ENCODE measurements at places on chromosomes 7 and 10.

DNA sequence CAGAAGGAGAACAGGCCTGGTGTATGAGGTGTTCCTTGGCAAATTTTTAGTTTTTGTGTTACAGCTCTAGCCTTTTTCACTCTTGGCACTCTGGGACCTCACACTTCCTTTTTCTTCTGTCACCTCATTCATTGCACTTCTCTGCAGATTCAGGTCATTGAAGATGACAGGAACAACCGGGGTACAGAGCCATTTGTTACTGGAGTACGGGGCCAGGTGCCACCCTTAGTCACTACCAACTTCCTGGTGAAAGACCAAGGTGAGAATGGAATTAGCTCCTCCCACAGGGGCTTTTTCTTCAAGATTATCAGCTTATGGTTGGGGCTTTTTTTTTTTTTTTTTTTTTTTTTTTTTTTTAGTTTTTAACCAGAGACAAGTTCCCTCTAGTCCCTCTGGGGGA lies 18.5 kb upstream of the CHCHD1 start:
- no peak for DNase-seq

DNA sequence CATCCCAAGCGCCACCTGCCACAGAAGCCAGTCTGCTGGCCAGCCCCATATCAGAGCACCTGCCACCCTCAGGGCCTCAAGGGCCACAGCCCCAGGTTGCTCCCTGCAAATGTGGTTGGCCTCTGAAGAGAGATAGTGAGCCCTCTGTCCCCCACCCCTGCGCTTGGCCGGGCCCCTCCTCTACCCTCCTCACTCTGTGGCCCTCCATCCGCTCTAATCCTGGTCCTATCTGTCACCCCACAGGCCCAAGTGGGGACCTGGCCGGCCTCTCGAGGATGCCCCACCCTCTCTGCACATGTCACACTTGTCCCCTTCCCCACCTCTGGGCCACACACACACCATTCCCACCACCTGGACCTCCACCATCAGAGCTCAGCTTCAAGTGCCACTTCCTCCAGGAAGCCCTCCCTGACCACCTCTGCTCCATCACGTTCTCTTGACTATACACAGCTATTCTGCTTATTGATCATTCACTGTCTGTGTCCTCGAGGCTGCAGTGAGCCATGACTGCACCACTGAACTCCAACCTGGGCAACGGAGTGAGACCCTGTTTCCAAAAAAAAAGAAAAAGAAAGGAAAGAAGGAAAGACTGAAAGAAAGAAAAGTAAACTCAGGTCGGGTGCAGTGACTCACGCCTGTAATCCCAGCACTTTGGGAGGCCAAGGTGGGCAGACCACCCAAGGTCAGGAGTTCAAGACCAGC lies 42.4 kb downstream of the TNRC18 start:
- no peak for DNase-seq

DNA sequence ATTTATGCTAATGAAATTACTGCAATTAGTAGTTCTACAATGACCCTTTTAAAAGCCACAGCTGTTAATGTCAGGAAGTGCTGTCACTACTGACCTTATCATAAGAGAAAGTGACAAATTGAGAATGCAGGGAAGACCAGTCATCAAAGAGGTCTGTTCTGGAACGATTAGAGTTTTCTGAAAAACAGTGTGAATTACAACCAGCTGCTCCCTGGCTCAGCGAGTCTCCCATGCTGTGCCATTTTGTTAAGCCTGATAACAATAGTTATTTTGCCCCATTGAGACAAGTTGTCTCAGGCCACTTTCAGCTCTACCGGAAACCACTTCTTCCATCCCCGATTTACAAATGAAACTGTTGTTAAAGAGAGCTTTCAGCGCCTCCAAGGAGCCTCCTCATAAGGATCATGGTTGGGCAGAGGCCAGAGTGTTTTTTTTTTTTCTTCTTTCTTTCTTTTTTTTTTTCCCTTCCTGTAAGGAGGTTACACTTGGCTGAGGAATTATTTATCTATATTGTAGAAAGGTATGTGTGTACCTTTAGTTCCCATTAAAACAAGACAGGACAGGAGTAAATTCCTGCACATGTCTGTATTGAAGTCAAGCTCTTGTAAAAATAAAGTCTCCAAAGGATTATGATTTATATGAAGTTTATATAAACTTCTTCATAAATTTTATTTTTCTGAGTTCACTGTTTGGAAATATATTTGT lies 173.6 kb downstream of the CDCA7L start:
- DNase-seq: peak; percentile 3

DNA sequence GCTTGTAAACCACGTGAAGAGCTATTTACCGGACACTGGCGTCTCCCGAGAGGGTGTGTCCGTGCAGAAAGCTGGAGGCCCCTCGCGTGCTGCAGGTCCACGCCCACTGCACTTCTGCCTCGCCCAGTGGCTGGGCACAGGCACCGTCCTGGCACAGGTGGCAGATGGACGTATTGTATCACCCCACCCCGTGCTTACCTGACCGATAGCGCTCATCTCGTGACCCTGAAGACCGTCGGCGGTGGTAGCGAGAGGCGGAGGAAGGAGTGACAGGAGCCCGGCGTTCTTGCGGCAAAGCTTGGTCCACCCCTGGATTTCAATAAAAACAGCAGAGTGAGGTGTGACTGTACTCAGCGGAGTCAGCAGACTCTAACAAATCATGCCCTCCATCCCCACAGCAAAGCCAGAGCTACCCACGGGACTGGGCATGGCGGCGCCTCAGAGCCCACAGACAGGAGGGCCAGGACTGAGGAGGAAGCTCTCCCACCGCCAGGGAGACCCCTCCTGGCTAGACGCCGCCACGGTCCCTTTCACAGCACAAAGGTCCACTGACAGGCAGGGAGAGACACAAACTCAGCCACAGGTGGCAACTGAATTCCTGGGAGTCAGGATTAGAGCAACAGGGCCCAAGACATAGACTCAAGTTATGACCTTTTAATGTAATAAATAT lies 217.1 kb downstream of the DIP2C start:
- no peak for DNase-seq

DNA sequence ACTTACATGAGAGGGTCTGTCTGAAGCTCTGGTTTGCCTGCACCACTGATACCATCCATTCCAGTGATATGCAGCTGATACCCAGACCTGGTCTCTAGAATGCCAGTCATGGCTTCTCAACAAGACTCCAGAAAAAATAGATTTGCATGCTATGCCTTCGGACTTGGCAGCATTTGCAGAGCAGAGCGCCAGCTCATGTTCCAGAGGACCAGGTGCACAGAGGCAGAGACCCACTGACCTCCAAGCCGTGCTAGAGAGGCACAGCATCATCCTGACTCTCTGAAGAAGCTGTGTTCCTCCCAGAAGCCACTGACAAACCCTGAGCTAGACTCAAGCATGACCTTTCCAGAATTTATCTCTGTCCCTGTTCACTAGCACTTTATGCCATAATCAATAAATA lies 6.9 kb upstream of the PRKAG2 start:
- DNase-seq: no peak

GRCh38 chr10:12795315-12796110 lies 206.0 kb downstream of the CCDC3 start:
- DNase-seq: no peak

DNA sequence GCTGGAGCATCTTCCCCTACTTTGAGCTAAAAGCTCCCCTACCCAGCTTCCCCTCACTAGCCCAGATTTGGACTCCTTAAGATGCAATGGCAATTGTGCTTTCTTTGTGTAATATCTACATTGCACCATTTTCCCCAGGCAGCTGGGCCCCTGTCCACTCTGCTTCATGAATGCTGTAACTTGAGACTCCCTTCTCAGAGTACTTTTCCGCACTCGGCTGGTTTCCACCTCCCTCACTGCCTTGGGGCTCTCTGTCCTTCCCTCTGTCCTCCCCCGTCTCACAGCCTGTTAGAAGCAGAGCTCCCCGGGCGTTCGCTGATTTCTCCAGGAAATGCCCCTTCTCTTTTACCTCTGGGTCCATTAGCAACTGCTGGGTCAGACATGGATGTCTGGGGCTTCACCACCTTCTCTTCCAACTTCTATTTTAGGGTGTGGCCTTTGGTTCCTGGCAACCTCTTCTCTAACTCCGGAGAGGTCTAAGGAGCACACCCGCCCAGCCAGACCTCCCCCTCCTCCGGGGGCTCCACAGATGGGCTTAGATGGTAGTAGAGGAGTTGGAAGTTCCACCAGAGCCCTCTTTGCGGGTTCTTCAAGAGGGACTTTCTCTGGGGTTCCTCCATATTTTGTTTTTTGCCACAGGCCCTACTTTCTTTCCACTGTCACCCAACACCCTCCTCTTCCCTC lies 2.9 kb upstream of the TMEM72 start:
- peak; percentile 84 for DNase-seq

GRCh38 chr7:126302639-126303038 lies 950.1 kb downstream of the GRM8 start:
- no peak for DNase-seq

GRCh38 chr7:134639061-134639460 lies 7.6 kb upstream of the BPGM start:
- no peak for DNase-seq

DNA sequence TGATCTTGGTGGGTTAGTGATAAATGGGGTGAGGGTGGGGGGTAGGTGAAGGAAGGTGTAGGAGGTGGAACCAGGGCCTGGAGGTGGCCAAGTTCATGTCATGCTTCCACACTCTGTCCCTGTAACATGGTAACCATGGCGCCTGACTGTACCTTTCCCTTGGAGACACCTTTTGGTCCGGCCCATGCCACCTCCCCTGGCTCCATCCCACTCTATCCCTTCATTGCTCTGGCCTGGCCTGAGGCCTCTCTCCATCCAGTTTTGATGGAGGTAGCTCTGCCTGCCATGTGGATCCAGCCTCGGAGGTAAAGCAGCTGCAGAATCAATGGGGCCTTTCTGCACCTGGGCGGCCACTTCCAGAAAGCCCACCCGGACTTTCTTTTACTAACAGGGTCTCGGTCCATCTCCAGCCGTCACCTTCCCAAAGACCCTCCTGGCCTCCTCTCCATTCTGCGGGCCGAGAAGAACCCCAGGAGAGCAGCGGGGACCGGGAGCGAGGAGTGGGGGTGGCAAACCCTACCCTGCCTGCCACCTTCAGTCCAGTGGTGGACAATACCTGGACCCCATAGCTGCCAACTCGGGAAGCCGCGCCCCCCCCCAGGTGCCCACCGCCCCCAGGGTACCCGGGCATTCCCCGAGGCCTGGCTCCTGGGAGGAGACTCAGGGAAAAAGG lies 504 bp upstream of the TRRAP start:
- no peak for DNase-seq

DNA sequence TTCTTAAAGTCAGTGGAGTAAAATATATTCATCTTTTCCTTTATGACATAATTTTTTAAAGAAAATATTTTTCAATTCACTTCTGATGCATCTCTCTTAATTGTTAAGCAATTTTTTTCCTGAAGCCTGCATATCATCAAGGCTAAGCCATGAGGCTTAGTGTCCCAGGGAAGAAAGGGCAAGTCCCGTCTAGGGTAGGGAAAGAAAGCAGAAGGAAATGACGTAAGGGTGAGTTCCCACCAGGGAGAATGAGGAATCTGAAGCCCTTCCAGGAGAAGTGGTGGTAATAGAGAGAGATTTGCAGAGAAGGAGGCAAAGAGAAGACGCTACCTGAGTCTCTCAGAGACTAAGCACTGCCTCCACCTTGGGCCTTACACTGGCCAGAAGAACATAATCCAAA lies 96.8 kb upstream of the NFE2L3 start:
- no peak for DNase-seq

GRCh38 chr10:74307061-74307651 lies 156.1 kb downstream of the ADK start:
- no peak for DNase-seq

GRCh38 chr10:91345716-91346115 lies 64.4 kb upstream of the HECTD2 start:
- DNase-seq: peak; percentile 57

- peak; percentile 38 for DNase-seq
These were observed 23.7 kb downstream of the SRRM3 start for GRCh38 chr7:76225379-76225778.

- no peak for DNase-seq
These were observed 3.4 kb downstream of the EVX1 start for GRCh38 chr7:27245798-27246691.

DNA sequence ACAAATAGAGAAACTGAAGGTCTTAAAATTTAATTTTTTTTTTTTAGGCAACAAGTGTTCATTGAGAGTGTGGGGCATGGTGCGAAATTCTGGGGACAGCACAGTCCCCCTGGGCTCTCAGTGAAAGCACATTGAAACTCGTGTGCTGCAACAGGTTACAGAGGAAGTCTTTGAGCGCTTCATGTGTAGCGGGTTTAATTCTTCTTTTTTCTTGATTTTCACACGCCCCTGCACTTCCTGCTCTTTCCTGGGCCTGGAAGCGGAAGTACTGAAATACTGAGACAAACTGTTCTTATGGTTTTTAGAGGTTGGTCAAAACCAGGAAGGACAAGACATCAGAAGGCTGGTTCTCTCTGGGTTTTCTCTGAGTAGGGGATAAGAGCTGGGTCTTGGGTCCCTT lies 203.5 kb downstream of the PTEN start:
- DNase-seq: no peak

GRCh38 chr10:1963341-1963740 lies 226.0 kb upstream of the ADARB2 start:
- no peak for DNase-seq

DNA sequence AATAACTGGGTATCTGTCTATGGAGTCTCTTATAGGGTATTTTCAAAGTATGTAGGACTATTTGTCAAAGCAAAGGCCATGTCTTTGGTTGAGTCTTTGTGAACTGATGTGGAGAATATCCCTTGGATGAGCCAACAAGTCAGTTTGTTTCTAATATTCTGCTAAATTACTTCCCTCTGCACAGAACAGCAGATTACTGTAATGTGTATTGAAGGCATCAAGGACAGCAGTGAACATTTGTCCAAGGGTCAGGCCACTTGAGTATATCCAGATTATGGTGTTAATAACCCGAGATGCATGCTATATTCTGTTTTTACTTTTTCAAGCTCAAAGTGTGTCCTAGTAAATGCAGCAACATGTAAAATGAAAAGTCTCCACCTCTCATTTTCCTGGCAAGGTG lies 144.2 kb upstream of the GLI3 start:
- DNase-seq: no peak

- DNase-seq: no peak
These were observed 49.6 kb downstream of the KAT6B start for GRCh38 chr10:74875966-74876365.

- DNase-seq: no peak
These were observed 6.6 kb downstream of the VPS50 start for GRCh38 chr7:93238748-93239147.

DNA sequence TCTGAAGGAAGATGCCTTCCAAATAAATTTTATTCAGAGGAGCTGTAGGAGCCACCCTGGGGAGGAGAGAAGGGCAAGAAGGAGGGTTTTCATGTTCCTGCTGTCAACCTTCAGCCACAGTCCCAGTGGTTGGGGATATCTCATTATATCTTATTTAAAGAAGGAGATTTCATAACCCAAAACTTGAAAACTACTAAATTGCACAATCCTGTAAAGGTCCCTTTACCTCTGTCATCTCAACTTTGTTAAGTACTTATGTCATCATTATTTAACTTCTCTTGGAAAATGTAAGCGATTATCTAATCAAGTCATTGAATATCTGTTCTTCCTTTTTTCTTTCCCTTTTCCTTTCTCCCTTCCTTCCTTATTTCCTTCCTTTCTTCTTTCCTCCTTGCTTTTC lies 794.5 kb upstream of the IGFBP3 start:
- DNase-seq: peak; percentile 54
